CD4-positive, alpha-beta T cell treated with Interleukin-15 for 4 hours (primary cell): ENCODE measurements at places on chromosomes 3 and 15.

- DNase-seq = no peak
Measured at GRCh38 chr3:37590328-37591079, 271.2 kb upstream of the CTDSPL start.

GRCh38 chr3:68943753-68944500, 11.6 kb upstream of the TAFA4 start:
- no peak for DNase-seq

- no peak for DNase-seq
Measured at GRCh38 chr3:9837701-9838582, 5.9 kb downstream of the RPUSD3 start.

GRCh38 chr3:10215578-10216368, 32.5 kb upstream of the TATDN2 start:
- DNase-seq = no peak

- no peak for DNase-seq
Measured at GRCh38 chr15:77907824-77908751, 169.4 kb downstream of the TBC1D2B start.

GRCh38 chr3:134052370-134052769, 22.6 kb upstream of the SLCO2A1 start:
- DNase-seq = no peak

DNA sequence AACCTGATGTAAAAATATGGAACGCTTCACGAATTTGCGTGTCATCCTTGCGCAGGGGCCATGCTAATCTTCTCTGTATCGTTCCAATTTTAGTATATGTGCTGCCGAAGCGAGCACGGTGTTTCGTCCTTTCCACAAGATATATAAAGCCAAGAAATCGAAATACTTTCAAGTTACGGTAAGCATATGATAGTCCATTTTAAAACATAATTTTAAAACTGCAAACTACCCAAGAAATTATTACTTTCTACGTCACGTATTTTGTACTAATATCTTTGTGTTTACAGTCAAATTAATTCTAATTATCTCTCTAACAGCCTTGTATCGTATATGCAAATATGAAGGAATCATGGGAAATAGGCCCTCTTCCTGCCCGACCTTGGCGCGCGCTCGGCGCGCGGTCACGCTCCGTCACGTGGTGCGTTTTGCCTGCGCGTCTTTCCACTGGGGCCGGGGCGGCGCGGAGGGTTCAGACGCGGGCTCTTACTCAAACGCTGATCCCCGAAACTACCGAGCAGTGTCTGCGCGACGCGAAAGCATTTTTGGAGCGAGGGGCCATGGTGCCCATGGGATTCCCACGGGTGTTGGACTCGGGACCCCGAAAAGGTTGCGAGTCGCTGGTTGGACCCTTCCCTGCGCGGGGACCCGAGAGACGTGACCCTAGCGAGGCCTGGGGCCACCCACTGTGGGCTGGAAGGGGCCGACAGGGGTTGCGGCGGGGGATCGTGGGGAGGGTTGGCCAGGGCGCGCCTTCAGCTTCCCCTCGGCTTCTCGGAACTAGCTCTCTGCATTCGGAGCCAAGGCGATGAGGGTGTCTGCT, at the start of gene RNU6-1:
Gene RNU6-1, minus strand, starts transcription at position 117 of the 820 bp plus-strand sequence.
- peak; percentile 96 for DNase-seq

DNA sequence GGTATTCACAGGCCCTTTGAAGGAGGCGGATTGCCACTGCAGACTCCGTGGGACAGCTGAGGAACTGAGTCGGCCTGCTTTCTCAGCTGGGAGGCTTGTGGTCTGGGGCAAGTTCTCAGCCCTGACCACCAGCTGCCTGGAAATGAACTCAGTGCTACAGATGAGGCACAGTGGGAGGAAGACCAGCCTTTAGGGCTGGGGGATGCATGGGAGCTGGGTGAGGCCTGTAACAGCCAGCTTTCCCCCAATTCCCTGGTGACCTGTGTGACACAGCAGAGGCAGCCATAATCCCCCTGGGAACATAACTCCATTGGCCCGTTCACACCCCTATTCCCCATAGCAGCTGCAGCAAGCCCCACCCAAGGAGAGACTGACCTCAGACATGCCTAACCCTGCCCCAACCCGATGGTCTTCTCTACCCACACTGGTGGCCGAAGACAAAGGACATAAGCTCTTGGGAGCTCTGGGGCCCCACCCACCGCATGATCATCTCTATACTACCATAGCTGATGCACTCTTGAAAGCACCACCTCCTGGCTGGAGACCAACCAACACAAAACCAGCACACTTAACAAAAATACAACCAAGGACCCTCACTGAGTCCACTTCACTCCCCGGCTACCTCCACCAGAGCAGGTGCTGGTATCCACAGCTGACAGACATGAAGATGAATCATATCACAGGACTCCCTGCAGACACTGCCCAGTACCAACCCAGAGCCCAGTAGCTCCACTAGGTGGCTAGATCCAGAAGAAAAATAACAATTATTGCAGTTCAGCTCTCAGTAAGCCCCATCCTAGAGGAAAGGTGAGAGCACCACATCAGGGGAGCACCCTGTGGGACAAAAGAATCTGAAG, 24.9 kb downstream of the ZMAT3 start:
- no peak for DNase-seq

- no peak for DNase-seq
Measured at GRCh38 chr3:114855839-114856238, 291.2 kb downstream of the ZBTB20 start.

DNA sequence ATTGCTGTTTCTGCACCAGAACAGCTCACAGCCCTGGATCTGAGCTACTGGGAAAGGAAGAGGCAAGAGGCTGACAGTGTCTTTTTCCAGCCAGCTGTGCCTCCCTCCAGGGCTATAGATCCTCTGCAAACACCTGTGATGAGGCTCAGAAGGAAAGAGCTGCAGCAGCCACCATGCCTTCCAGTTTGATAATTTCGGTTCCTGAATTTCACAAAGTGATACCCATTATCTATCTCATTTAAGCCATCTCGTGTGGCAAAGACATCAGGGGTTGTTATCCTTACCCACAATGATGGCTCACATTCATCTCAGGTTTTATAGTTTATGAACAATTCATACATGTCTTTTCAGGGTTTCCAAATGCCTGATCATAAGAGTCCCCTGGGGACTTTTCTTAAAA, 1.8 kb upstream of the LARP6 start:
- no peak for DNase-seq

DNA sequence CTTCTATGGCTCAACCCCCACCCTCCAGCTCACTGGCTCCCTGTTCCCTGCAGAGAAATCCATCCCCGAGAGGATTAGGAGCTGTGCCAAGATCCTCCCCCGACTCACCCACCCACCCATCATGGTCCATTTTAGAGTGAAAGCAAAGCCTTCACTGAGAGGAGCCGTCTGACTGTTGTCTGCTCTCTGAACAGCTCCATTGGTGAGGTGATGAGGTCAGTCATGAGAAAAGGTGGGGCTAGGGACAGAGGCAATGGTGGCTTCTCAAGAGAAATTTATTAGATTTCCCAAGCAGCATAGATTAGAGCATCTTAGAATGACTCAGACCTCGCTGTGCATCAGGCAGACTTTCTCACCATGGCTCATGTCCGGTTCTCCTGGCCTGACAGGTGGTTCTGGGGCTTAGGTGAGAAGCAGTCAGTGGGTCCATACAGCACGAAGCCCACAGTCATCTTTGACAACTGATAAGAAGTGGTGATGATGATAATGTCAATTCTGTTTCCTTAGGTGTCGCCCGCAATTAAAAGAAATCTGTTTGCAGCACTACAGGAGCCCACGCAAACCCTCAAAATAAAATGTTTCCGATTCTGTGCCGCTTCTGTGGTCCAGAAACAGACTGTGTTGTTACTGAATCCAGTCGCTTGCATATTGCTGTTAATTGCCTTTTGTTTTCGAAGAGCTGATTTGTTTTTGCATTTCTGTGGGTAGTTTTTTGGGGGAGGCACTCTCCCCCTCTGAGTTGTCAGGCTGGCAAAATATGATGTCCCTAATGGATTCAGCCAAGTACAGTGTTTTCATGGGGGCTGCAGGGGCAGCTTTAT, 24.8 kb upstream of the RHO start:
- DNase-seq = no peak

DNA sequence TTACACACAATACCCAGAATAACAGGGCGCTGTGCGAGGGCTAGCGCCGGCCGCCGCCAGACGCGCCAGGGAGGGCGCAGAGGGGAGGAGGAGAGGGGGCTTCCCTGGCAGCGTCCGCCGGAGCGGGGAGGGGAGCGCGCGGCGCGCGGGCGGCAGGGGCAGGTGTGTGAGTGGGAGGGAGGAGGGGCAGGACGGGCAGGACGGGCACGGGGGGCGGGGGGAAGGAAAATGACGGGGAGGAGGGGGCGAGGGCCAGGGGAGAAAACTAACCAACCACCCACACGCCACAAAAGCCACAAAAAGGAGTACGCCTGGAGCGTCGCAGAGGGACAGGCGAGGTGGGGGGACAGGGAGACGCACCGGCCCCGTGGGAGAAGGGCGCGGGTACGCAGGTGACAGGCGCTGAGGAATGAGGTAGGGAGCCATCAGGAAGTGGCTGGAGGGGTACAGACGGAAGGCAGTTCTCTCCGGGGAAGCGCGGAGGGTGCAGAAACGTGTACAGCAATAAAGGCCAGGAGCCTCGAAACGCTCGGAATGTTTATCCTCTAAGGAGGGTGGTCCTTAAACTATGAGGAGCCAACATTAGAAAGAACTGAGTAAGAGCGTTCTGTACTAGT, 610 bp upstream of the SATB1 start:
- peak; percentile 63 for DNase-seq

- DNase-seq = peak; percentile 20
Measured at GRCh38 chr3:11641683-11642430, 1.9 kb downstream of the VGLL4 start.

DNA sequence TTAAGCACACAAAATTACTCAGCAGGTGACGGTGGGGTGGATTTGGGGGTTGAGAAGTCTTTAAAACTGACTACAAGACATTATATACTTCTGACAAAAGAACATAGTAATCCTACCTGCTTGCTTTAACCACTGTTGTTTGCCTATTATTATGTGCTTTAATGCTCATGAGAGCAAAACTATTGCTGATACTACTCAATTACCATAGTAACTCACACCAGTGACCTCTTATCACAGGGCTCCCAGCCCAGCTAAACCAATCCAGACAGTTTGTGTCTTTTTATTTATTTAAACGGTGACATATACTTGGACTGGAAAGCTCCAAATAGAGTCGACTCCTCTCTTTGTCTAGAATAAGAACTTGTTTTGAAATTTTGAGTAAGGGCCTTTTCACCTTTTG, 42.8 kb upstream of the FEZF2 start:
- no peak for DNase-seq

GRCh38 chr3:32354362-32354778, 37.3 kb upstream of the CMTM7 start:
- no peak for DNase-seq

DNA sequence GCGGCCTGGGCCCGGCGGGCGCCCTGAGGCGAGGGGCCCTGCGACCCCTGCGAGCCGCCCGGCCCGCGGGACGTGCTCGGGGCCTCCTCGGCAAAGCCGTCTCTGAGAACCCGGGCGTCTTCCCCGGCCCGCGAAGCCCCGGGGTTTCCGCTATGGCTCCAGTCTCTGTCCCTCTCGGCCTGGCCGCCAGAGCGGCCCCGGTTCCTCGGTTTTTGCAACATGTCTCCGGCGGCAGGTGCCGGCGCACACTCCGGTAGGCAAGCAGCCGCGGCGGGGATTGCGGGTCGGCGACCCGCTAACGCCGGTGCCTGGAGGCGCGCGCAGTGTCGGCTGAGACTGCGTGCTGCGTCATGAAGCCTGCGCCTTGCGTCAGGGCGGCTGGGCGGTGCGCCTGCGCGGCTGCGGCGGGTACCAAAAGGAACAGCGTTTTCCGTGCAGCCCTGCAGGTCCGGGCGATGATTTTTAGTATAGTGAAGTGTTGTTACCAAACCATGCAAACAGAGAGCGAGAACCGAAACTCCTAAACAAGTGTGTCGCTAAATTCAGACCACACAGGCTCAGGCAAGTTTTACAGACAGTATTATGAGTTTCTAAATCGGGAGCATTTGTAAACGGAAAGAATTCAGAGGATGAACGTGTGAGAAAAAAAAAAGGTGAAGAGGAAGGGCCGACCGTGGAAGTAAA, at the start of gene NSMCE3:
Gene NSMCE3, minus strand, starts transcription at position 338 of the 684 bp plus-strand sequence. Its CDS starts 117 bp downstream, at position 221.
- DNase-seq = peak; percentile 89

DNA sequence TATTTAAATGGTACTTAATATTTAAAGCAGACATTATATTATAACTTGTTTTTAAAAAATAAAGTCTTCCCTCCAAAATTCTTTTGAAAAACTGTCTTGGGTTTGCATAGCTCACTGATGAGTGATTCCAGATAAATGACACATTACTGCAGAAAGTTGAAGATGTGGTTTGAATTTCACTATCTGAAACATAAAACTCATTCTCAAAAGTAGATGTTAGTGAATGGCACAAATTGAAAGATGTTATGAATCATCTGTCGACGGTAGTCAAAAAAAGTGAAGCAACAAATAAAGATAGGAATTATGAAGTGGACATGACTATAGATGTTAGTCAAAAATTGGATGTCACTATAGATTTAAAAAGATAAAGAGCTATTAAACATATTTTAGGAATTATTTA, 280.5 kb downstream of the GAP43 start:
- no peak for DNase-seq

- DNase-seq = no peak
Measured at GRCh38 chr3:12229896-12230295, 59.0 kb upstream of the PPARG start.

DNA sequence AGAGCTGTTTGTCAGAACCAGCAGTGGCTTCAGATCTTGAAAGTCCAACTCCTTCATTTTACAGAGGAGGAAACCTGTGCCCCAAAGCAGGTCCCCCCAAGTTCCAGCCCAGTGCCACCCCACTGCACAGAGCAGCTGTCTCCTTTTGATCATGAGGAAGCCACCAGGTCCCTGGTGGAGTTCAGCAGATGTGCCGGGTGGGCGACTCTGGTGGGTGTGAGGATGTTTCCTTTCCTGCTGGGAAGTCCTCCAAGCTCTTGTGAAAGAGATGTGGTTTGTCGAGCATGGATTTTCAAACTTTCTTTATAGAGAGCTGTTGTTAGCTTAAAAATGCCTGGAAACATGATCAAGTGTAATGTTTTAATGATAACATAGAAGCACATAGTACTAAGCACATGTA, 52.0 kb downstream of the SMAD3 start:
- no peak for DNase-seq

DNA sequence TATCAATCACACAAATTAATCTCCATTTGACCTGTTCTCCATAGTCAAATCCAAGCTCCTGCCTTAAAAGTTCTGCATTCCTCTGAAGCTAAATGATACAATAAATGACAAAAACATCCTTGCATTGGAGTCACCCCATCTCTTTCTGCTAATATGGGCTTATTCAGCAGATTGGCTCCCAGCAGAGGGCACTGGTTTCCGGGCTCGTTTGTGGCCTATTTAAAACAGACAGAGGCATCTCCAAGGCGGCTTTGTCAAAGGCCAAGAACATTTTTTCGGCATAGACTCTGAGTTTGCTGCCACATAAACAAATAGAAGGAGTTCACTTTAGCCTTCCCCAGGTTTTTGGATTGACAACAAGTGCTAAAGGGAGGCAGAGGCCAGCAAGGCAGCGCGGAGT, 204.4 kb upstream of the RASGRP1 start:
- DNase-seq = no peak

DNA sequence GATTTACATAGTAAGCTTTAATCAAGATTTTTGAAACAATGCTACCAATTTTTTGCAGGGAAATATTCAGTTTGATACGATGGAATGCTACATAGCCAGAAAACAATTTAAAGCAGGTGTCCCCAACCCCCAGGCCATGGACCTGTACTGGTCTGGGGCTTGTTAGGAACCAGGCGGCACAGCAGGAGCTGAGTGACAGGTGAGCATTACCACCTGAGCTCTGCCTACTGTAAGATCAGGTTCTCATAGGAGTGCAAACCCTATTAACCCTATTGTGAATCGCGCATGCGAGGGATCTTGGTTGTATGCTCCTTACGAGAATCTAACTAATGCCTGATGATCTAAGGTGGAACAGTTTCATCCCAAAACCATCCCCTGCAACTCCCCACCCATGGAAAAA, 322.6 kb upstream of the NECTIN3 start:
- no peak for DNase-seq

GRCh38 chr3:193905541-193906396, 230.2 kb upstream of the HES1 start:
- DNase-seq = no peak
